ENCODE measurements at places on chromosomes 6 and 20.

GRCh38 chr6:39933669-39934130 lies 562 bp downstream of the MOCS1 start:
- no peak for DNase-seq

DNA sequence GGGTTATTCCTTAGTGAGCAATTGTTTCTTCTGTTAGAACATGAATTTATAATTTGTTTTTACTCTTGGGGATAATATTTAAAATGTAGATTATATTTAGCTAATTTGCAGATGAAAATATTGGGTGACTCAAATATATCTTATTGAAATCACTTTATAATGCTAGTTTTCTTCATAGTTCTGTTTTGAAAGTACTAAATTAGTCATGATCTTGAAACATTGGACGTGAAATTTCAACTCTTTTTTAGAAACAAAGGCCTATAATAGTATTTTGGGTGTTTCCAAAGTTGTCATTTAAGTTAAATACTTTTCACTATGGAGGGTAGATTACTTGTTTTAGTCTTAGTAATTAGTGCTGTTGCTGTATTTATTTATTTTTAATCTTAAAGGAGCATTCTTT lies 250.9 kb downstream of the UTRN start:
- no peak for DNase-seq

- DNase-seq, result no peak
Observed at GRCh38 chr6:78460711-78461110, 406.6 kb upstream of the IRAK1BP1 start.

DNA sequence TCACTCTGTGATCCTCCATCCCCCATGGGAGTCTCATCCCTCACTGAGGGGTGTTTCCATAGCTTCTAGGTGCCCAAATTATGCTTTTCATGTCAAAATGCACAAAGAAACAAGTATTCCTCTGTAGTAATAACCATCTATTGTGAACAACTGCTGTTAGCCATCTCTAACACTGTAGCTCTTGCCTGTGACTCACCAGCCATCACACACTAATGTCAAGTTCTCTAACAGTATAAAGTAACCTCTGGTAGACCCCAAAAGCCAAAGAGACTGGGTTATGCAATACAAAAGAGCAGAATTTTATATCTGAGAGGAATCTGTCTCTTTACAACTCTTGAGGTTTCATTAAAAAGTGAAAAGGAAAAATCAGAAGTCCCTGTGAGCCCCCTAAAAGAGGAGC lies 25.4 kb upstream of the IYD start:
- DNase-seq, result no peak

DNA sequence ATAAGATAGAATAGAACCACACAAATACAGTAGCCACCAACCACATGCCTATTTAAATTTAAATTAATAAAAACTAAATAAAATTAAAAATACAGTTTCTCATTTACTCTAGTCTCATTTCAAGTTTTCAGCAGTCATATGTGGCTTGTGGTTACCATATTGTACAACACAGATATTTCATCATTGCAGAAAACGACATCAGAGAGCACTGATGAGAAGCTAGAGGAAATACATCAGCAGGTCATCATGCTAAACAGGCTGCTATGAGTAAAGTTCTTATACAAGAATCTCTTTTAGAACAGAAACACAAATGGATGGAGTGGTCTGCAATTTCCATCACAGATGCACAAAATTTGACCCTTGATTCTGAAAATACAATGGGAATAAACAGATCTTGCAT lies 36.6 kb downstream of the TBC1D32 start:
- no peak for DNase-seq

- no peak for DNase-seq
Observed at GRCh38 chr6:11968241-11968806, 43.8 kb upstream of the HIVEP1 start.

GRCh38 chr20:37261714-37262113 lies at the start of gene GHRH:
GHRH (minus strand) TSS chr20:37261814; CDS start chr20:37256889, 4,925 bp downstream.
- DNase-seq, result no peak

DNA sequence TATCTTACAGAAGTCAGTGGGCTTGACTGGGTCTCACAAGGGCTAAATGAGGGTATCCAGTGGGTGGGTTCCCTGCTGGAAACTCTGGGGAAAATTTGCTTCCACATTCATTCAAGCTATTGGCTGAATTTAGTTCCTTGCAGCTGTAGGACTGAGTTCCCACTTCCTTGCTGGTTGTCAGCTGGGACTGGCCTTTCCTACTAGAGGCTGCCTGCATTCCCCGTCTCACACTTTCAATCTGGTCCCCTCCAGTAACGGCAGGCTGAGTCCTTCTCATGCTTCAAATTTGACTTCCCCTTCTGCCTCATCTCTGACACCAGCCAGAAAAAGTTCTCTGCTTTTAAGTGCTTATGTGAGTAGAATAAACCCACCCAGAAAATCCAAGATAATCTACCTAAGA lies 4.4 kb downstream of the CSNK2A1 start:
- no peak for DNase-seq

GRCh38 chr6:136846046-136846445 lies 23.7 kb downstream of the PEX7 start:
- DNase-seq, result no peak

DNA sequence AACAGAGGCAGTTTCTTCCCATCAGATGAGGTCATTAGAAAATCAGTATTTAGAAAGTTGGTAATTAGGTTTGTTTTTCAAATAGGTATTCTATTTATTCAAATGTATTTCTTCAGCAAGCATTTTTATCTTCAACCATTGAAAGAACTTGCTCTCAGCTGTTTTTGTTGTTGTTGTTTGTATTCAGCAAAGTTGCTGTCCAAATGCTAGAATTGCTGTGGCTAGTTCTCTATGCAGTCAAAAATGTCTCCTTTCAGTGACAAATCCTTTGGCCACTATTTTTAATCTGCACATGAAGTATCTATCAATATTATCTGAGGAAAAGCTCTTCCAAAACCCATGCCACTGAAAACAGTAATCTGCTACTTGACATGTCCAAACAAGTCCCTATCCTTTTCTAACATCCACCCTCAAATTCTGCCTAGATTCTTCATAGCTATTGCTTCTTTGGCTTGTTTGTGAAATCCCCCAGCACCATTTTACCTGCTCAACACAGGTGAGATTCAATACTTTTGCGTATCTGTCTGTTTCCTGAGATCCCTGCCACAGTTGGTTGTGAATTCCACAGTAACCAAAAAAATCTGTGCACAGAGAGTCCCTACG lies 1005.4 kb downstream of the GRIK2 start:
- no peak for DNase-seq

DNA sequence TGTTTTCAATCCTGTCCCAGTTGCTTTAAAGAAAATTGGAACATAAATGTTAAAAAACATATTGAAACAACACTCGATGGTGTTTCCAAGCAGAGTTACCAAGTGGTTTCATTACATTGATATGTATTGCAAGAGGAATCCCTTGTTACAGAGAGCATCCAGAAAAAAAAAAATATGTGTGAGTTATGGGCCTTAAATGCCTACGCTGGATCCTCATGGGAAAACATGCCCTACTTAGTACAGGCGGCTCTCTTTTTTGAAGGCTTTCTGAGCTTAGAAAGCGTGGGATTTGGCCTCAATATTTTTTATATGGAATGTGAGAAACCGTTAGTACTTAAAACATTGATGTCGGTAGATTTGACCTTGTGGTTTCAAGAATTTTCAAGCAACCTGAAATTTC lies 26.1 kb downstream of the BTBD3 start:
- DNase-seq, result no peak

DNA sequence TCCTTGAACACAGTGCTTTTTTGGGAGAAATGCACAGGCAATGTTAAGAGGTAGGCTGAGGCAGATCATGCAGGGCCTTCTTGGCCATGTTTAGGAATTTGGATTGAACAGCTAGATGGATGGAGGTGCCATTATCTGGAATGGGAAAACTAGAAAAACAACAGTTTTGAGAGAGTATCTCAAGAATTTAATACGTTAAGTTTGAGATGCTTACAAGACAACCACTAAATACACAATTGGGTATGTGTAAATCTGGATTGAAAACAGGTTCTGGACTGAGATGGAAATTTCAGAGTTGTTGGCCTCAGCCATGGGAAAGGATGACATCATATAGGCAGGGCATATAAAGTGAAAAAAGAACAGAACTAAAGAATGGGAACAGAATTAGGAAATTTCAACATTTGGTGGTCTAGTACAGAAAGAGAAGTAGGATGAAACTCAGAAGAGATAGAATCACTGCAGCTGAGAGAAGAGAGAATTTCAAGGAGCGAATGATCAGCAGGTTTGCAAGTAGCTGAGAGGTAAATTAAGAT lies 37.1 kb downstream of the NCOA7 start:
- DNase-seq, result no peak

DNA sequence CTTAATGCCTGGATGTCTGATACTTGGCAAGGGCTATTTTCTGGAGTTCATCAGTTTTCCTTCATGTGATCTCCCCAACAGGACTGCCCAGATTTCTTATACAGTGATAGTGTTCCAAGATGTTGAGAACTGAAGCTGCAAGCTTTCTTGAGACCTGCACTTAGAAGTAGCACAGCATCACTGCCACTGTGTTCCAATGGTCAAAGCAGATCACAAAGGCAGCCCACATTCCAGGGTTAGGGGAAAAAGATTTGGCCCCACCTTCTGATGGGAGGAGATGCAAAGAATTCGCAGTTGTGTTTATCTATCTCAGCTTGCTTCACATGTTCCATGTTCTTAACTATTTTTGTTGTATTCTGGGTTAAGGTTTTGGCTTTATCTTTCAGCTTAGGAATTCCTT lies 78.2 kb downstream of the GPX5 start:
- DNase-seq, result no peak

GRCh38 chr6:39938773-39939654 lies 4.8 kb upstream of the MOCS1 start:
- DNase-seq, result no peak

GRCh38 chr20:63309261-63310071 lies 16.5 kb downstream of the COL20A1 start:
- DNase-seq, result peak; percentile 13
